ENCODE measurements at places on chromosomes 3 and 15.
A peak's percentile ranks its signal among the peaks of the same experiment; 100 is the strongest.

GRCh38 chr3:148582126-148582525 is 115.6 kb upstream of the AGTR1 start:
- DNase-seq = no peak

DNA sequence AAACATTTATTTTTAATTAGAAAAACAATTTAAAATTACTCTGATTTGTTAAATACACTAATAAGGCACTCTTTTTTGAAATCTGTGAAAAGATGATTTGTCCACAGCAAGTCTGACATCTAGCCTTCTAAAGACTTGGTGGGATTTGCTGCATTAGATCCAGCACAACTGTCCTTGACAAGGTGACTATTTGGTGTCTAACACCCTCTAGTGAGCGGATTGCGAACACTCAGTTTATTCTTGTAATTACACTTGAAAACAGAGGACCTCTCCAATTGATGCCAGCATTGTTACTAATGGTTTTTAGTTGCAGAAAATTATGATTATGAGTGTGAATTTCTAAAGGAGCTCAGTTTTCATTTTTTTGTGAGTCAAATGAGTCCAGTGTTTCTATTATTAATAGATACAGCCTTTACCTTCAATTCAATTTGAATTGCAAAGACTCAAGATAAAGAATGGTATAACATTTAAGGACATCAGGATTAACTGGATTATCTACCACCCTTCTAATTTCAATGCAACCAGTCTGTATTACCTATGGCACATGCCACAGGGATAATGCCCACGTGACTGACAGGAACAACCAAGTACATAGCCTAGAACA is 29.7 kb upstream of the STRIT1 start:
- DNase-seq = no peak

GRCh38 chr15:51982013-51982769 is 10.6 kb upstream of the LEO1 start:
- peak; percentile 11 for DNase-seq

GRCh38 chr3:108403686-108404345 is 106.6 kb downstream of the MYH15 start:
- no peak for DNase-seq

- no peak for DNase-seq
These were observed 139.7 kb upstream of the RARB start for GRCh38 chr3:25288413-25288812.

GRCh38 chr15:73781038-73781925 is 28.1 kb upstream of the INSYN1 start:
- no peak for DNase-seq

DNA sequence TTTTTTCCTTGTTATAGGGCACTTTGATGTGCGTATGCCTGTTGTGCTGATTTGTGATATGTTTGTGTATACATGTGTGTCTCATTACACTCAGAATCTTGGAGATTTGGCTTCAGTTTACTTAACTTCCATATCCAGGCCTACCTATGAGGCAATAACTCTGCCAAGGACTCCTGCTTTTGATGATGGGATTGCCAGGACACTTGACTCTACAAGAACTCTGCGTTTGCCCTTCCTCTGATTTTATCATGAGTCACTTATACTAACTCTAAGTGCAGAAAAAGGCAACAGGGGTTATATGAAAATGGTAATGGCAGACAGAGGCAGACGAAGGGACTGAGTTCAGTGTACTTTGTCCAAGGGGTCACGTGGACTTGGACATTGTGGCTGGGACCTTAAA is 33.6 kb downstream of the MCTP2 start:
- DNase-seq = no peak

GRCh38 chr3:134354612-134355251 is 19.5 kb downstream of the AMOTL2 start:
- DNase-seq = no peak

GRCh38 chr15:95761501-95762165 is 568.9 kb upstream of the NR2F2 start:
- no peak for DNase-seq

GRCh38 chr15:50452927-50453326 is 28.7 kb downstream of the USP8 start:
- no peak for DNase-seq

- DNase-seq = no peak
These were observed 22.9 kb downstream of the MBNL1 start for GRCh38 chr3:152291649-152292066.

DNA sequence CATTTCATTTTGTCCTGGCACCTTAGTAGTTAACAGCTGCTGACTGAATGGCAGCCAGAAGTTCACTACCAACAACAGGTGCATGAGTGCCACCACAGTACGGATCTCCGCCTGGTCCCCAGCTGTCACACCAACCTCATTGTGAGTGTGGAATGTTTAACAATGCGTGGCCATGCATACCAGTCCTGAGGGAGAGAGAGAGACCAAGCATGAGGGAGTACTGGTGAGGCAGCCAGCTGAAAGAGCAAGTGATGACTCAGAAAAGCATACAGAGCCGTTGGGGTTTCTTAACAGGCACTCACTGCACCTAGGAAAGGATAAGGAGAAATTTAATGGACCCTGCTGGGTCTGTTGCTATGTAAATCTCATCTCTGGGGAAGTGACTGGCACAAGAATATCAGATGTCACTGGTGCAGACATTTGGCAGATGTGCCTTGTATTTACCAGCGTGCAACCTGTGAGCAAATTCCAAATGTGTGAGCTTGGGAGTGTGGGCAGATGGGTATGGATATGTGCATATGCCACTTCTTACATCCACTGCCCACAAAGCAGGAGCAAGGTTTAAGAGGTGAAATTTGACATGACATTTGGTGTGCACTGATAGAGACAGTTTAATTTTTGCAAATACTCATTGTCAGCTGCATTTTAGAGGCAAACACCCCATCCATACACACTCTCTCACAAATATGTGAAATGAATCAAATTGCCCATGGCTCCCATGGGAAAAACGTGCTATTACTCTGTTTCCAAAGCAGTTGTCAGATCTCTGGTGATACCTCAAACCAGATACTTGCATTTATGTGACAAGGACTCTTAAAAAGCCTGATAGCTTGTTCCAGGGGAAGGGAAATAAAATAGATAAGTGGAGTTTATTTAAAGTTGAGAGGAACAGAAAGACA is 245.2 kb upstream of the ARPP21 start:
- DNase-seq = no peak

DNA sequence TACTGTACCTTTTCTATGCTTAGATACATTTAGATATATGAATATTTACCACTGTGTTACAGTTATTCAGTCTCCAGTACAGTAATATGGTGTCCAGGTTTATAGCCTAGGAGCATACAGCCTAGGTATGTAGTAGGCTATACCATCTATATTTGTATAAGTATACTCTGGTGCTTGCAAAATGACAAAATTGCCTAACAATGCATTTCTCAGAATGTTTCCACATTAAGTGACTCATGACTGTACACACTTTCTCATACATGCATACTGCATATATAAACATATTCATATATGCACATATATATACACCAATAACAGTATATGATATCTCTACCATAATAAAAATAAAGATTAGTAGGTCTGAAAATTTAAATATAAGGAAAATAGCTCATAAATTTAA is 169.3 kb downstream of the DPH6 start:
- DNase-seq = no peak

- no peak for DNase-seq
These were observed 75.2 kb downstream of the FBXL22 start for GRCh38 chr15:63672369-63672768.

- no peak for DNase-seq
These were observed 135.2 kb downstream of the TMCC1 start for GRCh38 chr3:129758306-129758705.

DNA sequence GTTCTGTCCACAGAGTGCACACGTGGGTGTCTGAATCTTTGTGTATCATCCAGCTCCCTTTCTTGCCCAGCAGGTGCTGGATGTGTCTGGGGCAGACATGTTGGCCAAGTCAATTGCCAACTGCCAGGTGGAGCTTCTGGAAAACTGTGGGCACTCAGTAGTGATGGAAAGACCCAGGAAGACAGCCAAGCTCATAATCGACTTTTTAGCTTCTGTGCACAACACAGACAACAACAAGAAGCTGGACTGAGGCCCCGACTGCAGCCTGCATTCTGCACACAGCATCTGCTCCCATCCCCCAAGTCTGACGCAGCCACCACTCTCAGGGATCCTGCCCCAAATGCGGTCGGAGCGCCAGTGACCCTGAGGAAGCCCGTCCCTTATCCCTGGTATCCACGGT is 12.5 kb upstream of the RPP14 start:
- DNase-seq = no peak

DNA sequence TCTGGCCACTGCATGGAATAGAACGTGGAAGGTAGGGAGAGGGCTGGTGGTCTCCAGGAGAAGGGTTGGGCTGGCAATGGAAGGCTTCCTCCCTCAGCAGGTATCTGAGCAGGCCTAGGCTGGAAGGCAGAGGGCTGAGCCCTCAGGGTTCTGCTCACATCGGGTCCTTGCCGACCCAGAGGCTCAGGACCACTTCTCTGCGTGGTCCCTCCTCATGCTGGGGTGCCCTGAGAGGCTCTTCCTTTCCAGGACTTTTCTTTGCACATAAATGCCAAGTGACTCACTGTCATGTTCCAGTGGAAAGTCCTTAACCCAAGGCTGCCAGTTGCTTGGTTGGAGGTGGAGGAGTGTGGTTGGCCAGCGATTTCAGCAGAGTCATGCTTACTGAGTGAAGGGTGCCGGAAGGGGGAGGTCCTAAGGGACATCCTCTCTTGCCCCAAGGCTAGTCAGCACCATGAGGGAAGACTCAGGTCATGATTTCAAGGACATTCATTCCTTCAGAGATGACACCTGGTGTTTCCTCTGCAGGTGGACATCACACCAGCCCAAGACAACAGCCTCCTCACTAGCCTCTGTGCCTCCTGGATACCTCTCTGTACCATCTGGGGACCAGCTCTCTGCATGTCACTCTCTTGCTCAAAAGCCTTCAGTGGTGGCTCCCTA is 8.2 kb downstream of the SLC6A6 start:
- DNase-seq = no peak

- no peak for DNase-seq
These were observed 88.8 kb upstream of the RARB start for GRCh38 chr3:25339225-25339624.

- DNase-seq = no peak
These were observed 31.9 kb upstream of the ZNF280D start for GRCh38 chr15:56765251-56765650.

Measured in stimulated activated CD8-positive, alpha-beta memory T cell treated with anti-CD3 and anti-CD28 coated beads, Interleukin-7, amount 100 ng/mL, for 1 hour (primary cell).